HL-60 (cell line): ENCODE measurements at places on chromosomes 5 and 9.

DNA sequence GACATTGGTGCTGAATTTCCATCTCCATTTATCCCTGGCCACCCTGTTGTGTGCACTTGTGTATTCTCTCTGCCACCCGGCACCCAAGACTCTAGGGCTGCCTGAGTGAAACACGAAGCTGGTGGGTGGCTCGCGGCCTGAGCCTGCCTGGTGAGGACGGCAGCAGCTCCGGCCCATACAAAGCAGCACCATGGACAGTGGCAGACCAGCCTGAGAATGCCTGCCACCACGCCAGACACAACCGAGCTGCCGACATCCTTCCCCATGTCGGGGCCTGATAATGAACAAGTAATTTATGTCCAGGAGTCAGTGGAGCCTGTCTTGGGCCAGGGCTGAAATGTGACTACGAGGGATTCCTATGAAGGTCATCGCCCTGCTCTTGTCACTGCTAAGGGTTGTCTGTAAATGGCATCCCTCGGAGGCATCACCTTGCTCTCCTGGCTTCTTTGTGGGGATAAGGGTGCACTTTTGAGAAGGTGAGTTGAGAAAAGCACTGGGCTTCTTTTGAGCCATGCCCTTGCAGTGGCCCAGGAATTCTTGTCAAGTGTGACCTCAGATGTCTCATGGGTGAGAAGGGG, 175.7 kb downstream of the MELK start:
- no peak for DNase-seq

- DNase-seq, result no peak
These were observed 153.4 kb upstream of the ADAMTS19 start for GRCh38 chr5:129306725-129307124.

DNA sequence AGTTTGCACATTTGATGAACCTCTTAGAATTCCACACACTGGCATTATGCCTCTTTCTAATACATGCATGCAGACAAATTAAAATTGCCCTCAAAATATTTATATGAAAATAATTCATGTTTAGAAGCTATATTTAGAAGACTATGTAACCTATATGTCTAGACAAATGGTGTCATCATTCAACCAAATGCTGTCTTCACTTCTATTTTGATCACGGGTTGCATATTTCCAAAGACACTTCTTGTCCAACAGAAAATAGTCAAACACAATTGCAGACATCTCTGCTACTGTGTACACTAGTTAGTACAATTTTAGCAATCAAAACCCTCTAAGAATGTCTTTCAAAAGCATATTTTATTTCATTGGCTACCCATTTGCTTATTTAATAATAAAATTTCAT, 114.0 kb downstream of the FBXO38 start:
- no peak for DNase-seq

DNA sequence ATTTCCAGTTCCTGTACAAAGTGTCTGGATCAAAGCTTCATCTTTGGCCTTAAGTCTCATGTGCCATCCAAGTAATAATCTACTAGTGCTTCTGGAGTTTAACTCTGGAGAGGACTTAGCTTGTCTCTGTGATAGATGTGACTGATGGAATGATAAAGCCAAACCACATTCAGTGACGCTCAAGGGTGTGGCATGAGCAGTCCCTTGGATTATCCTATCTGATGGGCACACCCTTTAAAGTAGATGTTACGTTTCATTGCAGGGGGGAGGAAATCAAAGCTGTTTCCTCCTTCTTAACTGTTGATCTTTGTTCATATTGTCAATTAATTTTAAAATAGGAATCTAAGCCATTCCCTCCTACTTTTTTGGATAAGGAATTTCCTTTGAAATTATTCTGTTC, 8.5 kb upstream of the EGFLAM start:
- no peak for DNase-seq

DNA sequence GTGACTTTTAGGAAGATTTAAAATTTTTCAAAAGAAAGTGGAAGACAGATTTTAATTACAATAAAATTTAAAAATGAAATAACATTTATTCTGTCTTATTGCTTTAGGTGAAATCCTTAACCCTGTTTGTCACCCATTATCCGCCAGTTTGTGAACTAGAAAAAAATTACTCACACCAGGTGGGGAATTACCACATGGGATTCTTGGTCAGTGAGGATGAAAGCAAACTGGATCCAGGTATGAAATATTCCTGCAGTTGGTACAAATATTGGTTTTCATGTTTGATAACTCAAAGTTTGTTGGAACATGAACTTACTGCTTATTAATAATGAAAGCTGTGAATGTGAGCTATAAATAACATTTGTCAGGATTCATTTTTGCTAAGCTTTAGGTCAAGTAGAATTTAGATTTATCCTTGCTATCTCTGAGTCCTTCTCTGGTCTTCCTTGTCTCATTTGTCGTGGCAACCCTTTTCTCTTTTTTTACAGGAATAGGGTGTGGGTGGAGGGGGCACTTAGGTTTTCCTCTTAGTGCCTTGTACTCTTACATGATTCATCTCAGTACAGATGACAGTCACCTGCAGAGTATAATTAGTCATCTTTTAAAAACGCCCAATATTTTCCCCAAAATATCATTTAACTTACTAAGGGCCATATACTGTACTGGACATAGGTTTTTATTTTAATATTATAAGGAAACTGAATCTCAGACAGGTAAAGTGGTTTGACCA, 95.3 kb upstream of the RASGRF2 start:
- DNase-seq, result no peak

DNA sequence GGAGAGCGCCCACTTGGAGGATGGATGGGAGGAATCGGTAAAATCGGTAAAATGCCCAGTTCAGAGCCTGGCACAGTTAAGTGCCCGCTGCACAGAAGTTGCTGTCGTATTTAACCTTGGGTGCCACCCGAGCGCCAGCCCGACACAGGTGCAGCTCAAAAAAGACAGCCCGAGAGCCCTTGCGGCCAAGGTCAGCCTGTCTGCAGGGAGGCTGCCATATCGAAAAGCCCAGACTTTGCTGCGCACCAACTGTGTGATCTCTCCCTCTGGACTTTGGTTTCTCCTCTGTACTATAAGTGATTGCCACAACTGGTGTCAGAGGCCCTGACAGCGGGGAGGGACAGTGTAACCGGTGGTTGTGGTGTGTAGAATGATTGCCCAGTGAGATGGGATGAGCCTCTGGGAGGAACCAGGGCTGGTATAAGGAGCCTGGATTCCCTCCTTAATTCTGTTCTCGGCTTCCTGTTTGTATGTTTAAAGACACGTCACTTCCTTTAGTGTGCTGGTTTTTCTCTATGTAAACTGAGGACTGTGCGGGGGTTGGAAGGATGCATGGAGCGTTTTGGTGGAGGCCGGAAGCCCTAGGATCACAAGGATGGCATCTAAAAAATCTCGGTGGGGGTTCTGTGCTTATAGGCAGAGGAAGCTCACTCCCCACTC, 792 bp downstream of the NTMT1 start:
- peak; percentile 39 for DNase-seq

GRCh38 chr9:76759732-76760131, 4.5 kb upstream of the PCA3 start:
- no peak for DNase-seq

DNA sequence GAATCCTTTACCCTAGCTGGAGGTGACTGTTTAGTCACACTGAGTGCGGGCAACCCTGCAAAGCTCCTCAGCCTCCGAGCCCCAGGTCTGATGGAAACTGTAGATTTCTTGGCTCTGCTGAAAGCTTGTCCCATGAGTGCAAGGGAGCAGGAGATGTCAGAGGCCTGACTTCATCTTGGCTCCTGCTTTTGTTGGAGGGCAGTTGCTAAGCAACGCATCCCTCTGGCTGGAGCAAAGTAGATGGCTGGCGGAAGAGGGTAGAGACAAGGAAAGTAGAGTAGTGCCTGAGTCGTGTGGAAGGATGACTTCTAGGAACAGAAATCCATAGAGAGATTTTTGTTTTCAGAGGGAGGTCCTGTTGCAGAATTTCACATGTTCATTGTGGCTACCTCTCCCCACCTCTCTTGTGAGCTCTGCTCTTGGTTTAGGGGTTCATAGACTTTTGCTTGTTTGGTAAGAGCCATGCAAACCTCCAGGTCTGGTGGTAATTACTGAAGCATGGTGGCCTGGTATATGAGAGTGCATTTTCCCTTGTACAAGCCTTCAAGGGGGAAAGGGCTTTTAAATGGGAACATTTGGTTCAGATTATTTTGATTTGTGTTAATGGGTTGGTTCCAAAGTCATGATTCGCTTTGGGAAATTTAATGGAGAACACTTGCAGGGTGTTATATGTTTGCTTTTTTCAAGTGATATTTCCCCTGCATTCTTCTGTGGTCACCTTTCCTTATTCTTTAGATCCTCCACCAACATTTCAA, 71.5 kb downstream of the ARHGAP26 start:
- DNase-seq, result no peak

GRCh38 chr5:136772491-136772890, 407.1 kb upstream of the TRPC7 start:
- DNase-seq, result no peak

DNA sequence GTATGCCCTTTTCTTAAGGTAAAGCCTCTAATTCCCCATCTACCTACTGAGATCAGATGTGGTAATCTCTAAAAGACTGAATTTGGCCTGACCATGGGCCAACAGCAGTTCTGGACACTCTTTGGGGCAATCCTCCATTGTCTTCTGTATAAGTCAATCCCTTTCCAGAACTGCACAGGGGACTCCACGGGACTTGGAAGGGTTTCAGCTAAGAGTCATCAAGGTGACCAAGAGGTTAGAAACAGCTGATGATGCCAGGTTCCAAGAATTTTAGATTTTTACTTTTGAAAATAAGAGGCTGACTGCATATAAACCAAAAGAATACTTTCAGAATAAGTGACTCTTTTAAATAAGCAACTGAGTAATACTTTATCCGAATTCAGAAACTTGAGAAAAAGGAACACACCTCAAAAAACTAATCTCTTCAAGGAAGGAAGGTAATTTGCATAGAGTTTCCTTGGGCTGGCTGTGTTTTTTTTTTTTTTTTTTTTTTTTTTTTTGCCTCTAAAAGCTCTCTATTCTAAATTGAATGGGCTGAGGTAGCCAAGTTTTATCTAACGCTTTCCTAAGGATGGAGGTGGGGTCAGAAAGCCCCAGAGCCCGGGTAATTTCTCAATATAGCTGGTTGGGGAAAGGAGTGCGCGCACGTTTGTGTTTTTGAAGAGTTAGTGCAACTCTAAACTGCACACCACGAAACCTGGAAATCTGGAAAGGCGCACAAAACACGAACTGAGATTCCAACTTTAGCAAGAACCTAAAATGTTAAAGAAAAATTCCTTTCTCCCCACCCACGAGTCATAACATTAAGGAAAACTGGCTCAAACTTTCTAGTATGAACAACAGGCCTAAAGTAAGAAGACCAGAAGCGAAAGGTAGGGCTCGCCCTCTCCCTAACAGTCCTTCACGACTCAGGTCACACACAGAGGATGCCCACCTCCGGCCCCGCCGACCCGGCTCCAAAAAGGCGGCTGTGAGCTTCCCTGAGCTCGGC, 1.3 kb downstream of the VCP start:
- DNase-seq, result peak; percentile 13

DNA sequence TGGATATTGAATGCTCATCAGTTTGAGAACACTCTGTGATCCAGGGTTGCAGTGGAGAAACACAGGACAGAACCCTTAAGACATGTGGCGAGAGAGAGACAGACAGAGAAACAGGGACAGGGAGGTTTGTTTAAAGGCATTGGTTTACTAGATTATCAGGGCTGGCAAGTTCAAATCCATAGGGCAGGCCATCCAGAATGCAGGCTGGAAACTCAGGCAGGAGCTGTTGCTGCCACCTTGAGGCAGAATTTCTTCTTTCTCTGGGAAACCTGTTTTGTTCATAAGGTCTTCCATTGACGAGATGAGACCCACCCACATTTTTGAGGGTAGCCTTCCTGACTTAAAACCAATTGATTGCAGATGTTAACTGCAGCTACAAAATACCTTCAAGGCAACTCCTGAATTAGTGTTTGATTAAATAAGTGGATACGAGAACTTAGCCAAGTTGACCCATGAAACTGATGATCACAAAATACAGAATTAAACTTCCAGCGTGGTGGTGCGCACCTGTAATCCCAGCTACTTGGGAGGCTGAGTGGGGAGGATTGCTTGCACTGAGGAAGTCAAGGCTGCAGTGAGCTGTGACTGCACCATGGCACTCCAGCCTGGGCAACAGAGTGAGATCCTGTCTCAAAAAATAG, 55.9 kb downstream of the NSUN2 start:
- peak; percentile 22 for DNase-seq

GRCh38 chr5:117889596-117889995, 1098.8 kb downstream of the DTWD2 start:
- no peak for DNase-seq

DNA sequence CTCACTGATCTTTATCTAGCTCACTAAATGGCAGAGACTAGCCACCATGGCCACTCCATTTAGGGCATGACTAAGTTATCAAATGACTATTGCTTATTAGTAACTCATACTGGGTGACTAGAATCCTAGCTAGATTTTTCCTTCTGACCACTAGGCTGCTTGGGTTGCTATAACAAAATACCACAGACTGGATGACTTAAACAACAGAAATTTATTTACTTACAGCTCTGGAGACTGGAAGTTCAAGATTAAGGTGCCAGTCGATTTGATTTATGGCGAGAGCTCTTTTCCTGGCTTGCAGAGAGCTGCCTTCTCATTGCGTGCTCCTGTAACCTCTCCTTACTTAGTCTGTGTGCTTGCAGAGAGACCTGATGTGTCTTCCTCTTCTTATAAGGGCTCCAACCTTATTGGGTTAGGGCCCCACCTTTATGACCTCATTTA, 55.0 kb upstream of the APC start:
- DNase-seq, result no peak

GRCh38 chr9:105836936-105837660, 142.8 kb downstream of the TMEM38B start:
- no peak for DNase-seq

DNA sequence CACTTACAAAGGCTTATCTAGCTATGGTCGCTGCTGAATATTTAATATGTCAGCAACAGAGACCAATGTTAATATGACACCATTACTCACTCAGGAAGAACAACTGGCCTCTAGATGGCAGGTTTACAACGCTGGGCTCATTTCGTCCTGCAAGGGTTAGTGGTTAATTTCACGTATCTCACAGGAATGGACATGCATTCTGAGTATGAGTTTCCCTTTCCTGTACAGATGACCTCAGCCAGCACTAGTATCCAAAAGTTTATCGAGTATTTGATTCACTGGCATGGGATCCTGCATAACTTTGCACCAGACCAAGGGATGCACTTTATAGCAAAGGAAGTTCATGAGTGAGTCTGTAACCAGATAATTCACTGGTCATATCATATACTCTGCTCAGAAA, 8.7 kb upstream of the TRPC7 start:
- peak; percentile 4 for DNase-seq

DNA sequence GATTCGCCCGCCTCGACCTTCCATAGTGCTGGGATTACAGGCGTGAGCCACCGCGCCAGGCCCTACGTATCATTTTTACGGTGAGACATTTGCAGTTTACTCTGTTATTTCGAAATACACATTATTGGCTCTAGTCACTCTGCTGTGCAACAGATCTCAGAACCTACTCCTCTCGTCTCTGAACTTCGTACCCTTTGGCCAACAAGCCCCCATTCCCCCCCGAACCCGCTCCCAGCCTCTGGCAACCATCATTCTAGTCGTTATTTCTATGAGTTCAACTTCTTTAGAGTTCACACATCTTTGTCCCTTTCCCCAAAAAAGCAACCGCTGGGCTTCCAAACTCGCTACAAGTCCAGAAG, 735 bp downstream of the PTGR1 start:
- no peak for DNase-seq

GRCh38 chr5:141516672-141517025, 27.8 kb downstream of the PCDHGC5 start:
- no peak for DNase-seq

GRCh38 chr9:133709015-133709611, 29.0 kb downstream of the SARDH start:
- no peak for DNase-seq
